H1 (cell line): ENCODE measurements at places on chromosomes 12 and 14. TPM values are rescaled to one million over a fixed set of nuclear protein-coding genes. Genes with fewer than 3 reads are reported as not detected.

DNA sequence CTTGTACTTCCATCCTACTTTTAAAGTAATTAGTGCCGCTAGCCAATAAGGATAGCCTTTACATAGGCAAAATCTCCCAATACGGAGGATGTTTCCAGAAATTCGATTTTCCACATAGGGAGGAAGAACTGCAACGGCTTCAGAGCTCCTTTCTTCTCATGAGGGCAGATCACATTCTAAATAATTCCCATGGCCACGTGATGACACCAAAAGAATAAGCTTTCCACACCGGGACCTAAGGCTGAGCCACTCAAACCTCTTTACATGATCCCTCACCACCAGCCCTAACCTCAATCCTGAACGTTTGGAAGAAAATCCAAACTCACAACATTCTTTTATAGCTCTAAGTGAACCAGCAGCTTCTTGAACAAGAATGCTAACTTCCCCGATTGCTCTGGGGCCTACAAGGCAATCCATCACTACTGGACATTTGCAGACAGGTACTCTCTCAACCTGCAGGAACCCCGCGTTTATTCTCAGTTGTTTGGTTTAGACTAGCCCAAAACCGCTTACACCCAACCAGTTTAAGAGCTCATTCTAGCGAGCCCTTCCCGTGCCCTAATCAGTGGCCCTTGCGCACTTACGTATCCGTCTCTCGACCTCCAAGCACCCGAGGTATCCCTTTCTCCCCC is 884 bp downstream of the CAPRIN2 start:
- DNase-seq = no peak

- no peak for DNase-seq
These were observed 7.4 kb upstream of the GAS2L3 start for GRCh38 chr12:100565987-100566545.

GRCh38 chr14:97276573-97276972 is 479.4 kb downstream of the VRK1 start:
- DNase-seq = no peak

Gene EML5
- 0.55 and 0.88 TPM in 2 replicates for total RNA-seq

GRCh38 chr12:124713436-124714082 is 146.1 kb upstream of the NCOR2 start:
- no peak for DNase-seq

Gene RPL6
- total RNA-seq = 1,643 and 1,666 TPM in 2 replicates

Gene NCOR2
- total RNA-seq = 275 TPM in 2 replicates

DNA sequence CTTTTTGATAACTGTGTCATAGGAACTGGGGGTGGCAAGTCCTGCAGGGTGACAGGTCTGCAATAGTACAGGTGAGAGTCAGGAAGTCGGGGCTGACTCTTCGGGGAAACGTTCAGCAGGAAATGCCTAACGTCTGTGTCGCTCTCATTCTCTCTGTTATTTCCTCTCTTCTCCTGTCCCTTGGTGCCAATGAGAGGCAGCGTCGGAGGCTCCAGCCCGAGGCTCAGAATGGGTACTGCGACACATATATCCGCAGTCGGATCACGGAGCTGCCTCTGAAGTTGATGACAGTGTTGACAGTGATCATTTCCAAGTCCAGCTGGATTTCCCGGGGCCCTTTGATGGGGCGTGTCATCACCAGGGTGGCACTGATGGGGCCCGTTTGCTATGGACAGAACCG is 2.7 kb upstream of the TC2N start:
- DNase-seq = no peak

Gene LMNTD1
- not detected in 2 replicates for total RNA-seq

DNA sequence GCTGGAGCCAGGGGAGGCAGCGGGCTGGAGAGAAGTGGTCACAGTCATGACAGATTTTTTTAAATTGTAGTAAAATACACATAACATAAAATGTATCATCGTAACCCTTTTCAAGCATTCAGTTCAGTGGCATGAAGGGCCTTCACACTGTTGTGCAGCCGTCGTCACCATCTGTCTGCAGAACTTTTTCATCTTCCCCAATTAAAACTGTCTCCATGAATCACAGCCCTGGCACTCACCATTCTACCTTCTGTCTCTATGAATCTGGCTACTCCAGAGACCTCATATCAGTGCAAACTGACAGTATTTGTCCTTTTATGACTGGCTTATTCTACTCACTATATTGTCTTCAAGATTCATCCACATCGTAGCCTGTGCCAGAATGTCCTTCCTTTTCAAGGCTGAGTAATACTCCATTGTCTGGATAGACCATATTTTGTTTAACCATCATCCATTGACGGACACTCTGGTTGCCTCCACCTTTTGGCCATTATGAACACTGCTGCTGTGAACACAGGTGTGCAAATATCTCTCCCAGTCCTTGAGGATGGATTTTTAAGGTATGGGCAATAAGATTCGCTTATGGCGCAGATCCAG is 91.5 kb upstream of the NCOR2 start:
- no peak for DNase-seq

- no peak for DNase-seq
These were observed 225.4 kb downstream of the BTG1 start for GRCh38 chr12:91920276-91920675.

Gene MYH6
- total RNA-seq = not detected in 2 replicates

DNA sequence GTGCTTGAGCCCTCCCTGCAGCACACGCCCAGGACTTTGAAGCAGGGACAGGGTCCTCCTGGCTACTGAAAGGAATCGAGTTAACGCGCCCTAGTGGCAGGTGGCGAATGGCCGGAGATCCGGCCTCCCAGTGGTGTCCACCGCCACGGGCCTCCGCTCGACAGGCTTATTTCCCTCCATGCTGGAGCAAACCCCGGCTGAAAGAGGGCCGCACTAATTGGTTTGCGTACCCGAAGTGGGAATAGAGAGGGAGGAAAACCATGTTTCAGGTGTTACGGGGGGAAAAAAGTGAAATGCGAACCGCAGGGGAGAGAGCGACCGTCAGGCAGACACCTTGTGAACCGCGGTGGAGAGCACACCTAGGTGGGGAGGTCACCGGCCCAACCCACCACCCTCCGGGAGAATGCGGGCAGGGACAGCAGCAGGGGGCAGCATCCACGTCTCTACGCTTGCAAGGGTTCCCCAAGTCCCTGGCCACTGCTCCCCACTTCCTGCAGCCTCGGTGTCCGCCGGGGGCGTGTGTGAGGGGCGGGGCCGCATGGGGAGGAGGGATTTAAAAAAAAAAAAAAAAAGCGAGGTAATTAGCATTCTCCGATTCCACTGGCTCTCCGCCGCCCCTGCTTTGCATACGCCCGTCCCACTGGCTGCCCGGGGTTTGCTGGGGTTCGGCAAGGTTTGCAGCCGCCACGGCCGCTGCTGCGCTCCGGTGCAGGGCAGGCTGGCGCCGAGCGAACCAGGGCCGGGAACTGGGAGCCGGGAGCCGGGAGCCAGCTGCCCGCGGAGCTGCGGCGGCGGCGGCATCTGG is 224.6 kb upstream of the CRY1 start:
- peak; percentile 85 for DNase-seq

DNA sequence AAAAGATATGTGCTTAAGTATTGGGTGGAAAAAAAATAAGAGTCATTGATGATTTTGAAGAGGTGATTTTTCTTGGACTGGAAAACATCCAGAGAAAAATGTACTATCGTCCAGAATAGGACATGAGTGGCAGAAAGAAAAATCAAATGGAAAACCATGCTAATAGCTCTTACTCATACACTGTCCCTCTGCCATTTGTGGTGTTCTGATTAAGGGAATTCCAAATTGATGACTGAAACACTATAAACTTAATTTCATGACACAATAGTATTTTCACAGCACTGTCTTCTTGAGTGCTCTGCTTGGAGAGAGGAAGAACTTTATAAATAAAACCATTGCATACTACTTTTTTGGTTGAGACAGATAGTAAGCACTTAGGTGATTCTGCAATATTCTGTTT is 72.4 kb downstream of the USP15 start:
- no peak for DNase-seq

- DNase-seq = no peak
These were observed 62.0 kb downstream of the PLEKHG7 start for GRCh38 chr12:92764831-92765230.

GRCh38 chr12:57187222-57188089 is 29.1 kb upstream of the NXPH4 start:
- no peak for DNase-seq

DNA sequence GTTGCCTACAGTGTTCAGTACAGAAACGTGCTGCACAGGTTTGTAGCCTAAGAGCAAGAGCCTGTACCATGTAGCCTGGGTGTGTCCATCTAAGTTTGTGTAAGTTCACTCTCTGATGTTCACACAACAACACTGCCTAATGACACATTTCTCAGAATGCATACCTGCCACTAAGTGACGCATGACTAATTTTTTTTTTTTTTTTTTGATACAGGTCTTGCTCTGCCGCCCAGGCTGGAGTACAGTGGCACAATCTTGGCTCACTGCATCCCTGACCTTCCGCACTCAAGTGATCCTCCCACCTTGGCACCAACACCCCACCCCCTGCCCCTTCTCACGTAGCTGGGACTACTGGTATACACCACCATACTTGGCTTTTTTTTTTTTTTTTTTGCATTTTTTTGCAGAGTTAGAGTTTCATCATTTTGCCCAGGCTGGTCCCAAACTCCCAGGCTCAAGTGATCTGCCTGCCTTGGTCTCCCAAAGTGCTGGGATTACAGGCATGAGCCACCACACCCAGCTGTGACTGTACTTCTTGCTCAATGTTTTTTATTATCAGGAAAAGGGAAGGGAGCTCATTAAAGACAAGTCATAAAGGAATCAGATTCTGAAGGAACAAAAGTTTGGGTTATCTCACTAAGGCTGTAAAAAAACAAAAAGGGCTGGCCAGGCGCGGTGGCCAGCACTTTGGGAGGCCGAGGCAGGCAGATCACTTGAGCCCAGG is 10.0 kb upstream of the CDC42BPB start:
- no peak for DNase-seq

DNA sequence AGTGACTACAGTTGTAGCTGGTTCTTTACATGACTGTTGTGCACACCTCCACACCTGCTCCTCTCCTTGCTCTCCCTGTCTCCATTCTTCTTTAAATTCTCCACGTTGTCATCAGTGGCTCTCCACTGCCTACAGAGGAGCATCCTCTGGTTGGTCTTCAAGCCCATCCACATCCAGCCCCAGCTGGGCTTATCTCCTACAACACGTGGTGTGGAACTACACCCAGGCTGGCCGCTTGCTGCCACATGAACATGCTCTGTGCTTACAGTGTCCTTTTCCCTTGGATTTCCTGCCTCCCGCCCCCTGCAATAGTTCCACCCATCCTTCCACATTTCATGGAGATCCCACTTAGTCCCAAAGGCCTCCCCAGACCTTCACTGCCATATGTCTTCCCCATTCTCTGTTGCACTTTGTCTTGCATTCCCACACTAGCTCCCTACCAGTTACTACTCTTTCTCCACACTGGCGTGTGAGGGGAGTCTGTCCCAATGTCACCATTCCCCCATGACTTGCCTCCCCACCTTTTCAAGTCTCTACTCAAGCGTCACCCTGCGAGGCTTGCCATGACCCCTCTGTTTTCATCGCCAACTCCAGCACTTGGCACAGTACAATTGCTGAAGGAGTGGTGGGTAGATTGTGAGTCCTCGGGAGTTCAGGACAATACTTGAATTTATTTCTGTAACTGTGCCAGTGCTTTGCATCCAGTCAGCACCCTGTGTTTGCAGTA is 9.8 kb upstream of the MCRS1 start:
- no peak for DNase-seq

DNA sequence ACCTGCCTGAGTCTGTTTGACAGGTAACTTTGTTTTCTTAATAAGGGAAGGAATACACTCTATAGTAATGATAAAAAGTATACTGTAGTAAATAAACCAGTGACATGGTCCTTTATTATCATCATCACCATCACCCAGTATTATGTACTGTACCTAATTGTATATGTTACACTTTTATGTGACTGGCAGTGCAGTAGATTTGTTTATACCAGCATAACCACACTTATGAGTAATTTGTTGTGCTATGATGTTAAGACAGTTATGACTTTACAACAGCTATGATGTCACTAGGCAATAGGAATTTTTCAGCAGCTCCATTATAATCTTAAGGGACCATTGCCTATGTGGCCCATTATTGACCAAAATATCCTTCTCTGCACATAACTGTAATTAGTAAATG is 155.0 kb downstream of the NUBPL start:
- no peak for DNase-seq

Gene OR4L1
- total RNA-seq = not detected in 2 replicates

DNA sequence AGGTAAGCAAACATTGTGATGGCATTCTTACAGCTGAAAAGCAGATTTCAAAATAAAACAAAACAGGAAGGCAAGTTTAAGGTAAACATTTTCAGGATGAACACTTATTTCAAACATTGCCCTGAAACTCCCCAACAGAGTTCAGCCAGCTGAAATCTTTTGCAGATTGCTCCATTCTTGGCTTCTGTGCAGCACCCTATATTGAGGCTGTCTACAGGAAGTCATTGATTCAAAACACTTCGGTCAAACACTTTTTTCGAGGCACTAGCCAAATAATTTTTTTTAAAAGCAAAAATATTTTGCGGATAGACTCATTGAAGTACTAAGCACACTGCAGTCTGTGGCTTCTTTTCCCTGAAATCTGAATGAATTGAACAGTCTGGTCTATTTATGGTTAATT is 318.1 kb upstream of the PDE3A start:
- no peak for DNase-seq

Gene DEGS2
- total RNA-seq = 0.61 and 0.94 TPM in 2 replicates

Gene PLEKHH1
- total RNA-seq = 27.2 and 33.3 TPM in 2 replicates

DNA sequence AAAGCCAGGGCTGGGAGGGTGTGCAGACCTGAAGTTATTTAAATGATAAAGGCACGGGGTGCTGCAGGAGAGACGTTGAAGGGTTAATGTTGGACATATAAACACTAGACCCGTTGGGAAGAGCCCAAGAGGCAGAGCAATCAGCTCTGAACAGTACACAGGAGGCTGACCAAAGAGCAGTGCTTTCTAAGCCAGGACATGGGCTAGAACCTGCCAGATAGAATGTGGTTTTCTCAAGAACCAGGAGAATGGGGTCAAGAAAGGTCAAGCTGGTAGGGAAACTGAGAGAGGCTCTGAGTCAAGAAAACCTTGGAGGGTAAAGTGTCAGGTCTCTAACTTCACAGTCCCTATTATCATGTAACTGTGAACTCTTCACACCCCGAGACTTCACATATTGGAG is 143.2 kb upstream of the EEA1 start:
- DNase-seq = no peak

- no peak for DNase-seq
These were observed 774.7 kb downstream of the TMTC2 start for GRCh38 chr12:83461336-83461935.
